ENCODE measurements at places on chromosomes 1 and 21.

DNA sequence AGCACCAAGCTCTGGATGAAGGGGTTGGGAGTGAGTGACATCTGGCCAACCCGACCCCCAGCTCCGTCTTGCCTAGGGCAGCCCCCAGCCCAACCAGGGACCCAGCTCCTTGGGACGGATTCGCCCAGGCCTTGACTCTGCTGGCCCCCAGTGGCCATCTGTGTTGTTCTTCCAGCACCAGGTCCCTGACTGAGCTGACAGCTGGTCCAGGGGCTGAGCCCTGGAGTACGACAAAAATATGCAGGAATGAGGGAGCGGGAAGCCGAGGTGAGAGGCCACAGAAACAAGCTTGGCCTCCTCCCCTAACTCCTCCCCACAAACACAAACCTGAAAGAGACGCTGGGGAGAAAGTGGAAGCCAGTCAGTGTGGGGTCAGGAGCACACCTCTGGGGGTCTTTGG lies 55.0 kb upstream of the PAX7 start:
- no peak for DNase-seq

DNA sequence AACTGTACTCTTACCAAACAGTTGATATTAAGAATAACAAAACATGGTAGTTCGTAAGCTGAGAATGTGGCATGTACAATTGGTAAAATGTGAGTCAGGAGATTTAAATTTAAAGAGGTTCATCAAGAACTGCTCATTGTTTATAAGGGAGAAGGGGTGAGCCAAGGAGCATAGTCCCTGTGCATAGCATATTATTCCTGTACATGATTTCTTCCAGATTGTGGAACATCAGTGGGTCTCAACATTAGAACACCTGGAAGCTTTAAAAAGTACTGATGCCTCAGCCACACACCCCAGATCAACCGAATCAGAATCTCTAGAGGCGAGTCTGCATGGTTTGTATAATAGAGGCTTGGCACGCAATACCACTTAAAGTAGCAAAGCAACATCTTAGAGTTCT lies 56.1 kb downstream of the KCTD3 start:
- DNase-seq, result no peak

DNA sequence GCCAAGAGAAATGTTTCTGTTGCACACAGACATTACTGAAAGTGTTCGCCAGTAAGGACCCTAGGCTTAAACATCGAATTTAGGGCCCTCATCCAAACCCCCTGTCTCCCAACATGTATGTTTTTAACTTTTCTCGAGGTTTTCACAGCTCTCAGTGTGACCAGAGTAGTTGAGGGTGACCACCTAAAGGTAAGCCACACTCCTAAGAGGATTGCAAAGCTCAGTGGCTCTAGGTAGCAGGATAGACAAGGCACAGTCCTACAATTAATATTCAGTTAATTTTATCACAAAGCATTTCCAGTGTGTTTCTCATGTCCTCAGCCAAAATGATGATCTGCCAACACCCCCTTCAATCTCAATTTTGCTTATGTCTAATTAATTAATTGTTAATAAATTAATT lies 695 bp upstream of the ALG14 start:
- DNase-seq, result no peak

- DNase-seq, result no peak
These were observed 37.9 kb upstream of the CCDC27 start for GRCh38 chr1:3714284-3714741.

- DNase-seq, result no peak
These were observed 20.2 kb upstream of the ROR1 start for GRCh38 chr1:63753591-63753990.

DNA sequence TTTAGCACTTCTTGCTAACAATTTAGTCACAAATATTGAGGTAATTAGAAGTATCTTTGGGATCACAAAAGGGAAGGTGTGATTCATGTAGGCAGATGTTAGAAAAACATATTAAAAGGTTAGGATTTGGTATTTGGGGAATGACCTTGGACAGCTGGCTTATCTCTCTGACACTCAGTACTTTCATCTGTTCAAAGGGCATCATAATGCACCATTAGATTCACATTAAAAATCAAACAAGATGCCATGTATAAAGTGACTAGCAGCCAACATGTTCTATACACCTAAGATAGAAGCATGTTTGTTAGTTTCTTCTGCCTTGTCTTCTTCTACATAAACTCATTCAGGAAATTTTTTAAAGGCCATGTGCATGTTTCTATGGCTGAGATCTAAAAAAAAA lies 56.5 kb upstream of the ESRRG start:
- DNase-seq, result no peak

DNA sequence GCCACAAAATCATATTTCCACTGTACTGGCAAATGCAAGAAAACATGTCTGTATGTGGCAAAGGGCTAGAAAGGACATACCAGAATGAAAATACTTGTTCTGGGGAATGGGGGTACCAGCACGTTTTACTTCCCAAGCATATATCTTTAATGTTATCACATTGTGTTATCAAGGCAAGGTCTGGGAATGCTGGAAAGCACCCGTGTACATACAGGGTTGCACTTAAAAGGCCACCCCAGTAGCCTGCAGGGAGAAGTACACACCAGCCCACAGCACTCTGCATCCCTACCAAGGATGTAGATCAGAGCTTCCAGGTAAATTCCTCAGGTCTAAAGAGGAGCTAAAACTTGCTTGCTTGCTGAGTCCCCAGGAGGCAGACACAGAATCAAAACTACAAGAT lies 381.8 kb downstream of the RRAGC start:
- DNase-seq, result no peak

GRCh38 chr1:195851804-195852203 lies 756.4 kb downstream of the KCNT2 start:
- DNase-seq, result no peak

GRCh38 chr1:7478809-7479499 lies 292.1 kb upstream of the VAMP3 start:
- DNase-seq, result no peak

DNA sequence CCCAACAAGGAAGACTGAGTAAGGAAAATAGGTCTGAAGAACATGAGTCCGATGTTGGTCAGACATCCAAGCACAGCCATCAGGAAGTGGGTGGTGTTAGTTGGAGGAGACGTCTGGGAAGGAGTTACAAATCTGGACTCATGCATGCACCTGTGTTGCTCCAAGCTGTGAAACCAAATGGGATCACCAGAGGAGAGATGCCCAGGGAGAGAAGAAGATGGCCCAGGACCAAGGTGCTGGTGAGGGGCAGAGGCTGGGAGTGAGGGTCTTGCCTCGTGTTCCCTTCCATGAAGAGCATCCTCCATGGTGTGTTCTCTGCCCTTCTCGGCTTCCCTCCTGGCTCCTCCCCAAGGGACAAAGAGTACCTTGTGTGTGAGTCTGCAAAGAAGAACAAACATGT lies 405.6 kb downstream of the NPHP4 start:
- DNase-seq, result no peak

DNA sequence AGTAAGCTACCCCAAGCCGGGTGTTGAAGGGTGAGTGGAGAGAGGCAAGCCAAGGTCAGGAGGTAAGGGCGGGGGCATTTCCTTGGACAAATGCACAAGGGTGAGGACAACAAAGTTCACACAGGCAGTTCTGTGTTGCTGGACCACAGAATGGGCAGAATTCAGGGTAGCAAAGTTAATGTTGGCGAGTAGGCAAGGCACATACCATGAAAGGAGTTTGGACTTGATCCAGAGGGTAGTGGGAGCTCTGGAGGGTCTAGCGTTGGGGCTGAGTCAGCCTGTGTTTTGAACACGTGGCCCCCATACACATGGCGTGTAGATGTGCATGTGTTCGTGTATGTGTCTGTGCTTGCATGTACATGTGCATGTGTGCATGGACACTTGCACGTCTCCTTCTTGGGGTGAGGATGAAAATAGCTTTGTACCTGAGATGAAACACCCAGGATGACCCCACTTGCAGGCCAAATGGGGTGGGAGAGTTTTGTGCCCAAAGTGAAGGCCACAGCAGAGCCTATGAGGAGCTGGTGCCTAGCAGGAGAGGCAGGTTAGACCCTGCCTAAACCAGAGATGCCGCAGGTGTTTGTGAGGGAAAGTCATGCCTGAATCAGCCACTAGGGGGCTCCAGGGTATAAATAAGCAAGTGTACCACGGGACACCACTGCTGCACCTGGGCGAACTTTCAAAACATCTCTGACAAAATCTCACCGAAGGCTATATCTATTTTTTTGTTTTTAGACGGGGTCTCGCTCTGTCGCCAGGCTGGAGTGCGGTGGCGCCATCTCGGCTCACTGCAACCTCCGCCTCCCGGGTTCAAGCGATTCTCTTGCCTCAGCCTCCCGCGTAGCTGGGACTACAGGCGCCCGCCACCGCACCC lies 21.8 kb downstream of the SLC27A3 start:
- peak; percentile 93 for DNase-seq

DNA sequence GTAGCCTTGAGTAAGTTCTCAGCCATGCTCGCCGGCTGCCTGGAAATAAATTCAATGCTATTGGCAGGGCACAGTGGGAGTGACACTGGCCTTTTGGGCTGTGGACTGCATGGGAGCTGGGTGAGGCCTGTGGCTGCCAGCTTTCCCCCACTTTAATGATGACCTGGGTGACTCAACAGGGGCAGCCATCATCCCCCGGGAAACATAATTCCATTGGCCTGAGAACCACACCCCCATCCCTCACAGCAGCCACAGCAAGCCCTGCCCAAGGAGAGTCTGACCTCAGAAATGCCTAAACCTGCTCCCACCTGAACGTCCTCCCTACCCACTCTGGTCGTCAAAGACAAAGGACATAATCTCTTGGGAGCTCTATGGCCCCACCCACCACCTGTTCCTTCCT lies 384.0 kb downstream of the LTN1 start:
- DNase-seq, result no peak

- DNase-seq, result no peak
These were observed 11.4 kb downstream of the MAGI3 start for GRCh38 chr1:113401728-113402127.

GRCh38 chr1:200154069-200154767 lies 126.7 kb downstream of the NR5A2 start:
- no peak for DNase-seq

GRCh38 chr1:93678946-93679480 lies 2.6 kb downstream of the BCAR3 start:
- DNase-seq, result no peak

- no peak for DNase-seq
These were observed 26.8 kb downstream of the SLC19A1 start for GRCh38 chr21:45515241-45516061.

GRCh38 chr21:44803651-44804050 lies 2.0 kb upstream of the UBE2G2 start:
- DNase-seq, result no peak

DNA sequence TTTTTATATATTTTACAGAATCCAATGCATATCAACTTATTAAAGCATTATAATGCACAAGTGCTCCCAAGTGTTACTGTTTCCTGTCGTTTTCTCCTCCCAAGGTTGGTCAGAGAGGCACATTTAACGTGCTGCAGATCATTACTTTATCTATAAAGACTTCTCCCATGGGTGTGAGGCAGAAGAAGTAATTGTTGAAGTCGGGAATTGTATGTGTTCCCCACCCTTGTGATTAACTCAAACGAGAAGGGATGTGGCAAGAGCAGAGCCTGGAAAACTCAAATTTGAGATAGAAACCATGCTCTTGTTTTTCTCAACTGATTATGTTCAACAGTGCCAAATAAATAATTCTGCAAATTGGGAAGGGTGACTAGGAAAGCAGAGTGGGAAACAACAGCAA lies 412.5 kb upstream of the ADAMTS5 start:
- no peak for DNase-seq

DNA sequence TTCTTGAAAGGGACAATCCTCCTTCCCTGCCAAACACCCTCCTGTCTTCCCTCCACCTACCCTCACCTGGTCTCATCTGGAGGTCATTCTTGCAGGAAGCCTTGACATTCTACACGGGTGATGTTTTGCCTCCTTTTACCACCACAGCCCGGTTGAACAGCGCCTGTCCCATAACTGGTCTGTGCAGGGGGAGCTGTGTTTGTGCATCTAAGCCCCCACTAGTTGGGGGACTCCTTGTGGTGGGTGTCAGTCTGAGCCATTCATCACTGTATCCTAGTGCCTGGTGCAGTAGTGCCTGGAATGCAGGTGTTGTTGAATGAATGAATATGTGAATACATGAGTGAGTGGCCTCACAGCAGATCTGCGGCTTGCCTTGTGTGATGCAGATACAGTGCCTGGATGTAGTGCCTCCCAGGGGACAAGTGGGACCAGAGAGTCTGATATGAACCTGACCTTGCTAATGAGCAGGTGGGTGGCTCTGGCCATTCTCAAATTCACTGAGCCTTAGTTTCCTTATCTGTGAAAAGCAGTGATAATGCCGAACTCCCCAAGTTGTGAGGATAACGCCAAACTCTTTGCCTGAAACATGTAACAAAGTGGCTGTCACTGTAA lies 79.8 kb downstream of the OMA1 start:
- no peak for DNase-seq

GRCh38 chr1:41653574-41653973 lies 169.1 kb upstream of the EDN2 start:
- no peak for DNase-seq

GRCh38 chr1:110872745-110873720 lies at the start of gene CD53:
Gene CD53, plus strand, starts transcription at chr1:110873148. Its CDS starts 18,261 bp downstream, at chr1:110891409.
- DNase-seq, result no peak

DNA sequence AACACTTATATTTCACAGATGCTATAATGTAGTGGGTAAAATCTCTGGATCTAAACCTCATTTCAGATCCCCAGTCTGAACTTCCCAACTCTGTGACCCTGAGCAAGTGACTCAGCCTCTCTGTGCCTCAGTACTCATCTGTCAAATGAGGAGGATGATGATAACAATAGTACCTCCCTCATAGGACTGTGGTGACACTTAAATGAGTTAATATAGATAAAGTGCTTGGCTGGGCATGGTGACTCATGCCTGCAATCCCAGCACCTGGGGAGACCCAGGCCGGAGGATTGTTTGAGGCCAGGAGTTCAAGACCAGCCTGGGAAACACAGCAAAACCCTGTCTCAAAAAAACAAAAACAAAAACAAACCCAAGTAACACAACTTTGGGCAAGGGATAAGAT lies 4.7 kb upstream of the ECE1 start:
- DNase-seq, result no peak

GRCh38 chr1:101207891-101208290 lies 28.9 kb upstream of the S1PR1 start:
- no peak for DNase-seq

- no peak for DNase-seq
These were observed 40.1 kb downstream of the DSTYK start for GRCh38 chr1:205171369-205171768.

DNA sequence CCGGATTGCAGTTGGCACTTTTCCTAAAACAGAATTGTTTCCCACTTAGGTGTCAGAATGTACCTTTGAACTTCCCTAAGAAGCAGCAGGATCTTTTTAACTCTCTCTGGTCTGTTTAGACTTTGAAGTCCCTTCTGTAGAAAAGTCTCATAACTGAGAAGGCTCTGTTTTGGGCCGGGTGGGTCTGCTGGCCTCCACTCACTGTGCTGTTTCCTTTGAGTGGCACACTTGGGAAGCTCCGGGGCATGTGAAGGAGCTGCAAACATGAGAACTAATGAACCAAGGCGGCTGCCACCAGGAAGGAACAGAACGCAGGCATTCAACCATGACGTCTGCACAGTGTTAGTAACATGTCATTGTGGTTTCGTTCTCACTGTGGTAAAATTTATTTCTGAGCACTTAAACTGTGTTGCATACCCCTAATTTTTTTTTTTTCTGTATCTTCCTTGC lies 19.5 kb upstream of the NCMAP start:
- no peak for DNase-seq

Data from HuH-7.5 (cell line).